Pulmonary artery endothelial cell (primary cell): ENCODE measurements at places on chromosomes 2 and 18. TPM values are rescaled to one million over a fixed set of nuclear protein-coding genes. Genes with fewer than 3 reads are reported as not detected.

DNA sequence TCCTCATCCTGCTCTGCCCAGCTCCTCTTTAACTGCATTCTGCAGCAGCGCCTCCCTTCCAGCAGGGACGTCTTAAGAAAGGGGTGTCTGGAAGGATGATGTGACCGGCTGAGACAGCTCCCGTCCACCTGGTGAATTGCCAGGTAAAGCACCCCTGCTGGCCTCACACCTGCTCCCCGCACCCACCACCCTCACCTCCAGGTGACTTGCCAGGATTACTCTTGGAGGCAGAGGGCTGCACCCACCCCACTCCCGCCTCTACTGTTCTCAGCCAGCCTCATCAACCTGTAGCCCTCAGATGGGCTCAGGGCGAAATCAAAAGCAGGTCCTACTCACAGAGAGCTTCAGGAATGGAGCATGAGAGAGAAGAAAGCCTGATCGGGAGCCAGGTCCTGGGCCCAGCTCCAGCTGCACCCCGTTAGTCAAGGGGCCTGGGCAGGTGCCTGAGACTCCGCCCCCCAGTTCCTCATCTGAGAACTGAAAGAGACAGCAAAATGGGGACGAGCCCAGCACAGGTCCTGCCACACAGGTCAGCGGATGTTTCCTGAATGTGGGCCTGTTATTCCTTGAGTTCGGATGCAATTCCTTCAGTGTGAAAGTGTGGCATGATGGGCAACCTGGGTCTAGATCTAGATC is 5.6 kb downstream of the ADRA2B start:
- no peak for DNase-seq

GRCh38 chr2:70086278-70086837 is 919 bp upstream of the PCBP1 start:
- peak; percentile 79 for DNase-seq

DNA sequence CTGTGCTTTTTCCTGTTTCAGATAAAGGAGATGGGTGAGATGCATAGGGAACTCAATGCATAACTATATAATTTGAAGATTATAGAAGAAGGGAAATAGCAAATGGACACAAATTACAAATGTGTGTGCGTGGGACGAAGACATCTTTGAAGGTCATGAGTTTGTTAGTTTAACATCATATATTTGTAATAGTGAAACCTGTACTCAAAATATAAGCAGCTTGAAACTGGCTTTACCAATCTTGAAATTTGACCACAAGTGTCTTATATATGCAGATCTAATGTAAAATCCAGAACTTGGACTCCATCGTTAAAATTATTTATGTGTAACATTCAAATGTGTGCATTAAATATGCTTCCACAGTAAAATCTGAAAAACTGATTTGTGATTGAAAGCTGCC is 16.4 kb upstream of the MSH2 start:
- DNase-seq, result no peak

DNA sequence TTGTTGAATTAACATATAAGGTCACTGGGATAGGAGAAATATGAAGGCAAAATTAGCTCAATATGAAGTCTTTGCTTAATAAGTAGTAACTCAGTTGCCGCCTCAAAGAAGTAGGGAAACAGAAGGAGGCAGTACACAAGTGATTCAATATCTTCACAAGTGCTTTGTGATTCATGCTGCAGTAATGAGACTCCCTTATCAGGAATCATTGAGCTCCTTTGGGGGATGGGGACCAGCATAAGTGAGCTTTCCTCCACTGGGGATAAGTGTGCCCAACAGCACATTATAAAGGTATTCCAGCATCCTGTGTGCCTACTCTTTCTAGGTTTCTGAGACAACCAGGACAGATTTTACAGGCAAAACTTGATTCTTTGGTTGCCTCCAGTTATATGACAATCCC is 323.4 kb upstream of the UBE2E3 start:
- no peak for DNase-seq

DNA sequence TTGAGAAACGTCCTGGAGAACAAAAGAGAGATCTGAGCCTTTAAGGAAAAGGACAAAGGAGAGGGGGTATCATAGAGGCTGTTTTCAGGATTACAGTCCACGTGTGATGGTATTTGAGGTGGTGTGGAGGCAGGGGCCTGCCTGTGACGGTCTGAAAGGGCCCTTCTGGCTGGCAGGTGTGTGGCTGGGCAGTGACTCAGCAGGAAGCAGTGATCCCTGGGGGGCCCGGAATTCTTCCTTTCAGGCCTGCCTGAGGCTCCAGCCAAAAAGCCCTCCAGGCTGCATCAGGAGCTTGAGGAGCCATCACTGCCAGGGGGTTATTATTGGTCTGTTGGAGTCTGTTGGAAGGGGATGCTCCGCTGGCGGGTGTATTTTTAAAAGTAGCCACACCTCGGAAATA is 97.2 kb upstream of the TMEM18 start:
- no peak for DNase-seq

SLC5A7 gene
- total RNA-seq, result not detected in 2 replicates

UGT1A7 gene
- not detected in 2 replicates for total RNA-seq

HOXD9 gene
- total RNA-seq, result not detected in 2 replicates

RGPD8 gene
- total RNA-seq, result 7.5 and 12.6 TPM in 2 replicates

CD28 gene
- total RNA-seq, result 0.07 TPM in 2 replicates

BCL11A gene
- 0.04 and 0.07 TPM in 2 replicates for total RNA-seq

CNDP1 gene
- not detected in 2 replicates for total RNA-seq
